ENCODE measurements at places on chromosomes 1 and 21.
A peak's percentile ranks its signal among the peaks of the same experiment; 100 is the strongest.

DNA sequence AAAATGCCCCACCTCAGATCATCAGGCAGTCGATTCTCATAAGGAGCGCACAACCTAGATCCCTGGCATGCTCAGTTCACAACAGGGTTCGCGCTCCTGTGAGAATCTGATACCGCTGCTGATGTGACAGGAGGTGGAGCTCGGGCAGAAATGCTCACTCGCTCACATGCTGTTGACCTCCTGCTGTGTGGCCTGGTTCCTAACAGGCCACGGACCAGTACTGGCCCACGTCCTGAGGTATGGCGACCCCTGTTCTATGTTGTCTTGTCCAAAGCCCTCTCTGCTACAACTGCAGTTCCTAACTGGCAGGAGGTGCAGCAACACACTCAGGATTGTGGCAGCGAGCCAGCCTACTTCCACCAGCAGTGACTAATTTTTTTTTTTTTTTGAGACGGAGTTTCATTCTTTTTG lies 70.6 kb downstream of the CLSTN1 start:
- DNase-seq, result no peak

GRCh38 chr1:43421976-43422750 lies 31.6 kb downstream of the HYI start:
- DNase-seq, result no peak

GRCh38 chr1:33140153-33141149 lies 41.4 kb downstream of the TRIM62 start:
- no peak for DNase-seq

DNA sequence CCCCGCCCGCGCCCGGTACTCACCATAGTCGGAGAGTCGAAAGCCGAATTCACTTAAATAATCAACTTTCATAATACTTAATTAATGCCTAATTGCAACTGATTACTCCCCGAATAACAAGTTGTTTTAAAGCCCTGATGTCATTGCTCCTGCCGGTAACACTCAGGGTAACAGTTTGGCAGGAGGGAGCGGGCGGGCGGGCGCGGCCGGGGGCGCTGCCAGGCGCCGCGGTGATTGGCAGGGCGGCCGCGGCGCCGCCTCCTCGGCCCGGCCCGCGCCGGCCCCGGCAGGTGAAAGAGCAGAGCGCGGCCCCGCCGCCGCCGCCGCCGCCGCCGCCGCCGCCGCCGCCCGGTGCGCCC lies 102.2 kb downstream of the CASZ1 start:
- no peak for DNase-seq

- DNase-seq, result no peak
These were observed 16.4 kb downstream of the TP73 start for GRCh38 chr1:3668585-3669300.

GRCh38 chr1:24919791-24920532 lies 10.1 kb downstream of the RUNX3 start:
- no peak for DNase-seq

GRCh38 chr21:15390049-15390448 lies 325.2 kb upstream of the NRIP1 start:
- no peak for DNase-seq

- no peak for DNase-seq
These were observed 101.6 kb upstream of the PALMD start for GRCh38 chr1:99544328-99544727.

DNA sequence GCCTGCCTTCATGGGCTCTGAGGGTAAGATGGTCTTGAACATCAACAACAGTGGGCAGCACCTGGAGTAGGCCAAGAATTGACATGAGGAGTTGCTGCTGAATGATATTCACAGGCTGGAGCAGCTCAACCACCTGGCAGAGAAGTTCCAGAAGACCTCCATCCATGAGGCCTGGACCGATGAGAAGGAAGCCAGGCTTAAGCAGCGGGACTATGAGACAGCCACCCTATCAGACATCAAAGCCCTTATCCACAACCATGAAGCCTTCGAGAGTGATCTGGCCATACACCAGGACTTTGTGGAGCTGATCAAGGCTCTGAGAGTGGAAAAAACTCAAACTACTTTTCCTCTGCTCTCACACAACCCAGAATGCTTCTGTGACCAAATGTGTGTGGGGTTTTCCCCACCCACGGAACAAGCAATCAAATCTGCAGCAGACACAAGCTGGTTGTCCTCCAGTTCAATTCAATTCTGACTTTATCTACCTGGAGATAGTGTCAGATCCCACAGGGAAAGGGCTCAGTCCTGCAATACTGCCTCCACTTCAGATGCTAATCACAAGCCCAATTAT lies 12.1 kb upstream of the EPHA10 start:
- DNase-seq, result no peak

DNA sequence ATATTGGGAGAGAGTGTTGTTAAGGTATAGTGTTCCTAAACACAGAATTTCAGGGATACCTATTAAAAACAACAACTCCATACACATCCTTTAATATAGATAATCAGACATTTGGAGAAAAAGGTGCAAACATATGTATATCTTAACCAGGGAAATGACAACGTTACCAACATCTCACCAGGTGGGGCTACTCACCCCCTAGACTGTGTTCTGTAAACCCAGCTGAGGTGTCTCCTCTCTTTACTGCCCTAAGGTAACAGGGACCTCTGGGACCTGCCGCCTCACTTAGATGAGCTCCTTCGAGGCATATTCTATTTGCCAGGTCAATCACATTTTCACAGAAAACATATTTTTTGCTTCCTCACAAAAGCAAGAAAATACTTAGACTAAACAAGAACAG lies 13.4 kb downstream of the RRAGC start:
- DNase-seq, result no peak

- DNase-seq, result no peak
These were observed 547.4 kb downstream of the PTPRU start for GRCh38 chr1:29783508-29784275.

GRCh38 chr1:167533851-167534300 lies 15.5 kb upstream of the CD247 start:
- DNase-seq, result no peak

GRCh38 chr1:87404296-87404695 lies 75.6 kb downstream of the LMO4 start:
- no peak for DNase-seq

DNA sequence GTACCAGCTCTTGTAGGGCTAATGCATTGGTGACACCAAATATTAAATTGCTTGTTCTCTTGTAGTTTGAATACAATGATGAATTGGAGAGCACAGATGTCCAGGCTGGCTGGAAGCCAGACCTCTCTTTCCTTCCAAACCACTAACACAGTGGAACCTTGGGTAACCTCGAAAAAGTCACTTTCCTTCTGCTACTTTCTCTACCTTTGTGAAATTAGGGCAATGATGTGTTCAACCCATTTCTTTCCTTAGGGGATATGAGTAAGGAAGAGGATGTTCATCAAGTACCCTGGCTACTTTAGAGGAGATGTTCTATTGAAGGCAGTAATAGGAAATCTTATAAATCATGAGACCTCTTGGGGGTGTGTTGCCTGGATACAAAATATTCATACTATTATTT lies 55.7 kb downstream of the XCL2 start:
- no peak for DNase-seq

- no peak for DNase-seq
These were observed 1.3 kb downstream of the FNBP1L start for GRCh38 chr1:93448983-93449804.

DNA sequence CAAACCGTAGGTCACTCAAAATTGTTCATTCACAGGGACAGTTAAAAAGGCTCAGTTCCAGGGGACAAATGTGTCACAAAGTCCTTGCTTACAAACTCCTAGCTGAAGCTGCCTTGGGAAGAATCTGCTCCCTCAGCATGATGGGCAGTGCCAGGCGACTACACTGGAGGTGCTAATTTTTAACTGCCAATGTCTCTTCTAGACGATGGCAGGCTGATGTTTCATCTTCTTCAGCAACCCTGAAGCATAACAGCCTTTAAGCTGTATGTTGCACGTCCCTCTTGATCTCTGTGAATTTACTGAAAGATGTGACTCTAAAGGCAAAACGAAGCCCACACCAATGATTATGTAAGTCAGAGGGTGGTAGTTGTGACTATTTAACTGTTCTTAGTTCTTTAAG lies 11.3 kb downstream of the COA7 start:
- no peak for DNase-seq

DNA sequence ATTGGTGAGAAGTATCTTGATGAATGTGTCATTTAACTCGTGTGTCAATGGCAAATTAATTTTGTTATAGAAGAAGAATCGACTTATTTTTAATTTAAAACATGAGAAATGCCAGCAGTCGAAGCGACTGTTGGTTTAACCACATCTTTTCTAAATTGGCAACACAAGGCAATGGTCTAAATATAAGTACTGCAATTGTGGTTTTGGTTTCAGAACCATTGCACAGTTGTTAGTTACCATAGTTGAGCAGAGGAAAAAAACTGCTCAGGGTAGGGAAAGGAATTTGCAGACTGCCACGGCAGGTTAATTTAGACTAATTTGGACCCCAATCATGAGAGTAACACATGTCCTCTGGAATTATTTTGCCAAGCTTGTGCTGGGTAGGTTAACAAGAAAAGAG lies 185.6 kb upstream of the RUNX1 start:
- no peak for DNase-seq

DNA sequence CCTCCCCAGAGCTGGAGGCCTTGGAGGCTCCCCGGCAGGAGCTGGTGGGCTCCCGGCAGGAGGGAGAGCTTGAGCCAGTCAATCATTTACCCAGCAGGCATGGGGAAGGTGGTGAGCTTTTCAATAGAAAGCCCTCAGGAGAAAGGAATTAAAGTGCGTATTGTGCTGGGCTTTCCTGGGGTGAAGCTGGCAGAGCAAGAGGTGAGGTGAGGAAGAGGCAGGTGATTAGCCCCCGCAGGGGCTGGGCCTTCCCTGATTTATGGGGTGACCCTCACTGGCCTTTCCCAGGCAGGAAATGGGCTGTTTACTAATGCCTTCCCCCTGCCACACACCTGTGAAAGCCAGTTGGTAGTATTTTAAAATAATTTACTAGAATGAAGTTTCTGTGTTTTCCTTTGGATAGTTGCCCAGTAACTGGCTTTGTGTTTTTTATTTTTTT lies 25.8 kb downstream of the CLDN14 start:
- DNase-seq, result no peak

DNA sequence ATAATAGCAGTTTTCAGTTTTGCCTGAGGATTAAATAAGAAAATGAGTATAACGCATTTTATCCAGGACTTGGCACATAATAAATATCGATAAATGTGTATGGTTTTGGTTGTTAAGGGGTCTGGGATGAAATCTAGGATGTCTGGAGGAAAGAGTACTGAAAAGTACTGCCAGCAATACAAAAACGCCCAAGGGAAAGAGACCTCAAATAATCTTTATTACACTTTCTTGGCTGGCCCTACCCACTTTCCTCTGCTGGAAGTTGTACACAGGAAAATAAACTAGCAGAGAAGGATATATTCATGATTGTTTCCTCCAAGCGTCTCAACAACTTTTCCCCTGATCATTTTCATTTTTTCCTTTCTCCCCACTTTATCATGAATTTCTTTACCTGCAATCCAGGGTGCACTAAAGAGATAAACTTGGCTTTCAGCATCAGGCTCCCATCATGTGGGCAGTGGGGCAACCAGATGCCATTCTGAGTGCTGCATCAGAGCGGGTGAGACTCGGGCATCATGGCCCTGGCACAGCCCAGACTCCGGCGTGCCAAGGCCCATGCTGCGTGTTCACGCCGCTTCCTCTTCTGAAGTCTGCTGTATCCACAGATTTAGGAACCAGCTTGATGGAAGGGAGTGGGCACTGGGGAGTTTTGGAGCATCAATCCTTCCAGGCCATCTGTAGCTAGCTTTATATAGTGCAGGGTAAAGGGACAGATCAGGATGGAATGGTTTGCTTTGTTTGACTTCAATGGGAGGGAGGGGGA lies 35.8 kb upstream of the PLXNA2 start:
- no peak for DNase-seq

- DNase-seq, result no peak
These were observed 123.6 kb downstream of the PBX1 start for GRCh38 chr1:164682570-164682969.

GRCh38 chr1:228646717-228647522 lies 88.4 kb upstream of the RHOU start:
- no peak for DNase-seq

GRCh38 chr1:206690516-206690915 lies 5.8 kb downstream of the MAPKAPK2 start:
- no peak for DNase-seq

GRCh38 chr1:36099681-36100341 lies 11.1 kb downstream of the ADPRS start:
- peak; percentile 54 for DNase-seq

DNA sequence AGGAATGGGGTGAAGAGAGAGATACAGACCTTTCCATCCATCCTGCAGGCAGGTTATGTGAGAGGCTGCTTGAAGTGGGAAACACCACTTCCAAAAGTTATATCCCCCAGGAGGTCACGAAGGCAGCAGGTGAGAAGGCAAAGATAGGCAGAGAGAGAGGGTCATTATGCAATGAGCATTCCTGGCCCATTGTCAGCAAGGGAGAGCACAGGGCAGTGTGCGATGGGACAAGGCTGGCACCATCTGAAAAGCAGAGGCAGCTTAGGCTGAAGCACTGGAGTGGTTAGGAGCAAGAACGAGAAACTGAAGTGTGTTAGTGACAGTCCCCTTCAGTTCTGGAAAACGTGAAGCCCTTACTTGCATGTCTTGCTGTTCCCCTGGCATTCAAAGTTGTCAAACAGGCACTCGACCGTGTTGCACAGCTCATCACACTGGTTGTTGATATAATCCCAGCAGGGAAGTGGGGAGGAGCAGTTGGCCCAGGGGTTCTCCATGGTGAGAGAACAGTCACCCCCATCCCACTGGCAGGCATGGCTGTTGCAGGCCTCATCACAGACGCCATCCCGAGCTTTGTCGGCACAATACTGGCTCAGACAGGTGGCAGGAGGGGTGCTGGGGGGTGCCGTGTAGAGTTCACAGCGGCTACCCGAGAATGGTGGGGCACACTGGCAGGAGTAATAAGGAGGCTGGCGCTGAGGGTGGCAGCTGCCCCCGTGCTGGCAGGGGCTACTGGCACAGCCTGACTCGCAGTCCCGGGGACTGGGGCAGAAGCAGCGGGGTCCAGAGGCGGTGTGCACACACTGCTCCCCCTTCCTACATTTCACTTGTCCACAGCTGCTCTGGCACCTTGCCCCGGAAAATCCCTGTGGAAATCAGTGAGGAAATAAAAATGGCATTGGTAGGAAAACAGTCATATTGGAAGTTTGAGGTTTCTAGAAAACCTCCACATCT lies 28.9 kb upstream of the ADAM30 start:
- DNase-seq, result no peak

DNA sequence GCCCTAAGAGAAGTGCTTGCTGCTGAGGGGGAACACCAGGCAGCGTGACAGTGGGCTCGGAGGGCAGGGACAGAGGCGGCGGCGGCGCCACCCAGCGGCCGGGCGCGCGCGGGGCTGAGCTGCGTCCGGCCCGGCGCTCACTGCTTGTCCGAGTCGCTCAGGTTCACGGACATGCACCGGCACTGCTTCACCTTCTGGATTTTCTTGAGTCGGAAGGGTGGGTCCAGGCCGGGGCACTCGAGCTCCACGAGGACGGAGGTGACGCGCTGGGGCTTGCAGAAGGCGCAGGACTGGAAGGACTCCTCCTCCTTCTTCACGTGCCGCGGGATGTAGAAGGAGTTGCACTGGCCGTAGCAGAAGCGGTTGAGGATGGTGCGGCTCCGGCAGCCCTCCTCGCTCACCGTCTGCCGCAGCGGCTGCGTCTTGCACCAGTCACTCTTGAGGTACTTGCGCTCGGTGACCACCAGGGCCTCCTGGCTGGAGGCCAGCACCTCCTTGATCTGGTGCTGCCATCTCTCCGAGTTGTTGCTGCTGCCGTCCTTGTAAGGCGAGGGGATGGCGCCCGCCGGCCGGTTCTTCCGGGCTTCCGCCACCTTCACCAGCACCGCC lies 119.0 kb downstream of the GREM2 start:
- no peak for DNase-seq

GRCh38 chr1:231603598-231604275 lies 22.9 kb upstream of the DISC1 start:
- no peak for DNase-seq

GRCh38 chr1:29055160-29055559 lies 68.5 kb downstream of the TMEM200B start:
- DNase-seq, result no peak
